ENCODE measurements at places on chromosomes 3 and 15. TPM values are rescaled to one million over a fixed set of nuclear protein-coding genes. Genes with fewer than 3 reads are reported as not detected.
A peak's percentile ranks its signal among the peaks of the same experiment; 100 is the strongest.

DYNLT2B gene
- 20.3 TPM for total RNA-seq

TLR9 gene
- total RNA-seq = 0.55 TPM

DNA sequence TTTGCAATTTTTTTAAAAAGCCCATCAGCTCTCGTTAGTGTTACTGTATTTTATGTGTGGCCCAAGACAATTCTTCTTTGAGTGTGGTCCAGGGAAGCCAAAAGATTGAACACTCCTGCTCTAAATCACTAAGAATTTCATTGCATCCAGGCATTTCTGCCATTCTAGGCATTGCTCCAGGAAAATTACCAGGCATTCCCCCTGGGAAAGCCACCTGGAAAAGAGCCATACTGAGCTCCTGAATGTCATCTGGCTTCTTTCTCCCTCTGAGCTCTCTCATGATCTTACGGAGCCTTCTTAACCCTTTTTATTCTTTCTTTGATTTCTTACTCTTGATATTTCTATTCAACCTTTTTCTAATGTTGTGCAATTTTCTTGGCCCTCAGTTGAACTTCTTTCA is 202.2 kb downstream of the DOCK3 start:
- no peak for DNase-seq
- no peaks in the 10 kb centered on the region for H3K4me1 ChIP-seq
- H3K4me3 ChIP-seq = no peak overlapping the region
- no peak overlapping the region for H3K27ac ChIP-seq
- H3K36me3 ChIP-seq = no peaks in the 10 kb centered on the region

DNA sequence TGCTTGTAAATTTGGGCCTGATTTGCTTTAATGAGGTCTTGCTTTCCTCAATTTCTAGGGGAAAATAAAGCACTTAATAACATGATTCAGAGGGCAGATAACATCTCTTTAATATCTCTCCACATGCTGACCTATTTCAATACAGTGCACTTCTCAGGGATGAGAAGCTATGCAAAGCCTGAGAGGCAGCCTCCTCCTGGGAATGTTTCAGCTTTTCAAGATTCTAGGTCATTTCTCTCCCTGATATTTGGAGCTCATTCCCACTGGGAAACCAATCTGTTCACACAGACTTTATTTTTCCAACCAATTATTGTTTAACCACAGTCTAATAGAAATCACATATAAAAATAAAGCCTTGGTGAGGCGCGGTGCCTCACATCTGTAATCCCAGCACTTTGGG is 67.0 kb upstream of the LSAMP start:
- H3K27me3 ChIP-seq = no peaks in the 10 kb centered on the region
- no peak for DNase-seq

- peaks cover 5% of the 10 kb centered on the region for H3K4me1 ChIP-seq
- no peak for DNase-seq
- H3K4me3 ChIP-seq = no peak overlapping the region
- no peak overlapping the region for H3K27ac ChIP-seq
- H3K27me3 ChIP-seq = peaks cover 1% of the 10 kb centered on the region
These were observed 45.5 kb downstream of the SLC28A1 start for GRCh38 chr15:84929795-84930603.

GRCh38 chr3:158992463-158992862 is 190.6 kb downstream of the MFSD1 start:
- no peaks in the 10 kb centered on the region for H3K4me1 ChIP-seq
- no peak overlapping the region for H3K4me3 ChIP-seq
- no peak overlapping the region for H3K27ac ChIP-seq
- H3K36me3 ChIP-seq = no peaks in the 10 kb centered on the region

DNA sequence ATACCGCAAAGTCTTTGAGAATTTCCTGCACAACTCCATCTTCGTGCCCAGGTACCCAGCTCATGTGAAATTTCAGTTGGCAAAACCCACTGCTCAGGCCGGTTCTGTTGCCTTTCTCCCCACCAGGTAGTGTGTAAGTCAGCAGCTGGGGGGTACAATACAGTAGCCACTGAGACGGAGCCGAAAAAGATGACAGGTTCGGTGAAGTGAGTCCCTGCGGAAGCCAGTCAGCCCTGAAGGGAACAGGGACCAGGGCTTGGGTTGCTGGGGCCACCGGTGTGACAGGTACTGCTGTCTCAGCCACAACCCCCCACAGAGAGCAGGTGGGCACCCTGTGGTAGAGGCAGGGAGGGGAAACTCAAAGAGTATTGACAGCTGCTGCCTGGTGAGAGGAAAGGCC is 90.8 kb downstream of the PGPEP1L start:
- H3K36me3 ChIP-seq = peaks cover 55% of the 10 kb centered on the region
- no peak overlapping the region for H3K4me3 ChIP-seq
- no peaks in the 10 kb centered on the region for H3K27me3 ChIP-seq
- H3K4me1 ChIP-seq = peaks cover 39% of the 10 kb centered on the region
- H3K27ac ChIP-seq = no peak overlapping the region

- H3K27me3 ChIP-seq = no peaks in the 10 kb centered on the region
- H3K4me1 ChIP-seq = peaks cover 40% of the 10 kb centered on the region
- DNase-seq = no peak
- no peak overlapping the region for H3K4me3 ChIP-seq
- peak overlapping the region; percentile 32 for H3K27ac ChIP-seq
These were observed 4.0 kb downstream of the PSMD6 start for GRCh38 chr3:64019271-64019670.

GRCh38 chr3:178137831-178138230 is 398.4 kb upstream of the KCNMB2 start:
- DNase-seq = no peak
- H3K4me1 ChIP-seq = no peaks in the 10 kb centered on the region
- no peaks in the 10 kb centered on the region for H3K27me3 ChIP-seq
- no peaks in the 10 kb centered on the region for H3K36me3 ChIP-seq
- no peak overlapping the region for H3K4me3 ChIP-seq

DNA sequence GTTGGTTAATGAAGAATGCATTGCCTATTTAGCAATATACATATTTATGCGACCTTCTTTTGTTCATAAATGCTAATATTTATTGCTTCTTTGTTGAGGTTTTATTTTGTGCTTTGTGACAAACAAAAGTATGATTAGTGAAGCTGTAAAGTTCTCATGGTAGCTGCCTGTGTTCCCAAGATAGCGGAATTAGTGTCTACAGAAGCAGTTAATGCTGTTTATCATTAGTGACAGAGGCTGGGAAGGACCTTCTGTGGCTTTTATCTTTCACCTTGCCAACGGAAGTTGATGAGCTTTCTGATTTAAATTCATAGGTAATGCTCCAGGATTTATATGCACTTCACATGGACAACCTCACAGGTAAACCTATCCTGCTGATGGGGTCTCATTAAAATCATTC is 418.3 kb downstream of the CADM2 start:
- H3K27ac ChIP-seq = no peak overlapping the region
- no peak for DNase-seq
- H3K4me3 ChIP-seq = no peak overlapping the region

DNA sequence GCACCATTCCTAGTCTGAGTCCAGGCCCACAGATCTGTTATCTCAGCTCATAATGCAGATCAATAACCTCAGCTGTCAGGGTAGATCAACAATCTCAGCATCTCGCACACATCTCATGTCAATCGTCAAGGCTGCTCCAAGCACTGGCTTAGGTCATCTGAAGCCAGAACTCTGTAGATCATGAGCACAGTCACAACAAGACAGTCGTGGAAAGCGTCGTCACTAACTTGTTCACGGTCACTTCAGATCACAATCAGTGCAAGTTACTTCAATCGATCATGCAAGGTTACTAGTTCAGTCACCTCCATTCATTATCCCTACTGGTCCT is 71.8 kb downstream of the RBPMS2 start:
- H3K27ac ChIP-seq = peak overlapping the region; percentile 71
- H3K4me3 ChIP-seq = peak overlapping the region; percentile 80
- H3K4me1 ChIP-seq = peaks cover 45% of the 10 kb centered on the region
- H3K36me3 ChIP-seq = peaks cover 11% of the 10 kb centered on the region
- DNase-seq = no peak
- peaks cover 2% of the 10 kb centered on the region for H3K27me3 ChIP-seq

- H3K4me1 ChIP-seq = no peaks in the 10 kb centered on the region
- H3K4me3 ChIP-seq = no peak overlapping the region
- H3K27ac ChIP-seq = no peak overlapping the region
- peaks cover 4% of the 10 kb centered on the region for H3K36me3 ChIP-seq
- no peak for DNase-seq
These were observed 65.9 kb downstream of the CPN2 start for GRCh38 chr3:194285024-194285849.

GRCh38 chr3:52531860-52532516 is 1.7 kb downstream of the NT5DC2 start:
- no peak overlapping the region for H3K27ac ChIP-seq
- peaks cover 2% of the 10 kb centered on the region for H3K36me3 ChIP-seq
- DNase-seq = no peak
- H3K4me3 ChIP-seq = peak overlapping the region; percentile 70
- H3K4me1 ChIP-seq = peaks cover 21% of the 10 kb centered on the region

DNA sequence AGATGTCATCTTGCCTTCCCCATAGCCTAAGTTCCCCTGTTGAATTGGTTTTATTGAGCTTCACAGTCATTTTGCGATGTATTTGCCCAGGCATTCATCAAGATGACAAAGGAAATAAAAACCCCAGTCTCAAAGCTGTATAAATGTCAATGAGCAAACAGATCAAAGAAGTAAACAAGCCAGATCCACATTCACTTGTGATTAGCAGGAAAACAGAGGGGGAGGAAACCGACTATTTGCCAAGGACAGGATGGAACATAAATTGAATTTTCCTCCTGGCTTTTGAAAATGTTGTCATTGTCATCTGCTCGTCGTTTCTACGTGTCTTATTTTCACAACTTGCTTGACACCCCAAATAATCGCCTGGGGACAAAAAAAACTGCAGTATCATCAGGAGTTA is 83.5 kb downstream of the SV2B start:
- H3K27ac ChIP-seq = no peak overlapping the region
- H3K36me3 ChIP-seq = no peaks in the 10 kb centered on the region
- peaks cover 34% of the 10 kb centered on the region for H3K27me3 ChIP-seq
- no peak for DNase-seq
- no peak overlapping the region for H3K4me3 ChIP-seq

DNA sequence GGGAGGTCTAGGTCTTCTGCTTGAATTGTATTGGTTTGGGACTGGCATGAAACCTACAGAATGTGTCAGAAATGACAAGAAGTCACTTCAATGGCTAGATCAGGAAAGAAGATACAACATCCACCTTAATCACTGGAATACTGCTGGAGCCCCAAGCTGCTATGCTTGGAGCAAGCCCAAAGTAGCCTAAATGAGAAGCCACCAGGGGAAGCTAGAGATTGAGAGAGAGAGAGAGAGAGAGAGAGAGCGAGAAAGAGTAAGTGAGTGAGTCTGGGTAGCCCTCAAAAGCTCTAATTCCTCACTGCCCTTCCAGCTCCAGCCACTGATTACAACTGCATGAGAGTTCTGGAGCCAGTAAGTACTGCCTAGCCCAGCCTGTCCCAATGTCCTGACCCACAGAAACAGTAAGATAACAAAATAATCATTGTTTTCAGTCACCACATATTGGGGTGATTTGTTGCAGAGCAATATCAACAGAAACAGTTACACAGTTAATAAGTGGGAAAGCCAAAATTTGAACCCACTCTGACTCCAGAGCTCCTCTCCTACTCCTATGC is 529.2 kb upstream of the GOLIM4 start:
- no peak overlapping the region for H3K4me3 ChIP-seq
- no peak for DNase-seq
- no peak overlapping the region for H3K27ac ChIP-seq
- H3K27me3 ChIP-seq = no peaks in the 10 kb centered on the region
- no peaks in the 10 kb centered on the region for H3K4me1 ChIP-seq
- H3K36me3 ChIP-seq = no peaks in the 10 kb centered on the region

DNA sequence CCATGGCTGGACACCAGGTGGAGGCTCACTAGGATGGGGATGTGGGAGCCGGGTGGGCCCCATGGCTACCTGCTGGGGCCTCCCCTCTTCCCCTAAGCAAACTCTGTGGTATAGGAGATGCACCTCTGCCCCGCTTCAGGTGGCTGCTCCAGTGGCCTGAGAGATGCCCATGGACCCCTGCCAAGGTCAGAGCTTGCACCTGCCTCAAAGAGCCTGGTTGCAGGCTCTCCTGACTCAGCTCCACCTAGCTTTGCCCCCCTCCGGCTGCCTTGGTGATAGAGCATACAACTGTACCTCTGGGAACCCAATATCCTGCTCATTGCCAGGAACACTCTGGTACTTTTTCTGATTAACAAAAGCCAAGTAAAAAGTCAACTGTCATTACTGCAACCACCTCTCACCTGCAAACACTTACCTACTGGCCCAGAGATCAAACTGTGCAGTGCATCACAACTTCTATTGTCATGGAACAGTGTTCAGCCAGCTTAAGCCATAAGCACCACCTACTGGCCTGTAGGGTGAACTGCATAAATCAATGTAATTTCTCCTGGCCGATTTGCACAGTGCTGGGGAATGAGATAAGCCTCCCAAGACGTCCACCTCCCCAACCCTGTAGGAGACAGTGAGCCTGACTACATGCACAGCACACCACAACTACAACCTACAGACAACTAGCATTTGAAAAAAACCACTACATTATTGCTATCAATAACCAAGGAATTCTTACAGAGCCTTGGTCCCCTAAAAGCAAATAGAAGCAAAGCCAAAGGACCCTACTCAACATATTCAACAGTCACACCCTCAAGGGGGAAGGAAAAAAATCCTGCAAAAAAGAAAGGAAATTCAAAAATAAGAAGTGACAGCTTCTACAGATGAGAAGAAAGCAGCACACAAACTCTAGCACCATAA is 352.4 kb upstream of the ARHGEF26 start:
- H3K4me1 ChIP-seq = peaks cover 2% of the 10 kb centered on the region
- DNase-seq = peak; percentile 57
- H3K27me3 ChIP-seq = peaks cover 13% of the 10 kb centered on the region
- H3K36me3 ChIP-seq = no peaks in the 10 kb centered on the region

All from activated CD4-positive, alpha-beta T cell treated with anti-CD3 and anti-CD28 coated beads, Interleukin-2, amount 10 ng/mL, durations not matched to agents 7 days and 5 days (primary cell).